ENCODE measurements at places on chromosomes 4 and X.
A peak's percentile ranks its signal among the peaks of the same experiment; 100 is the strongest.

DNA sequence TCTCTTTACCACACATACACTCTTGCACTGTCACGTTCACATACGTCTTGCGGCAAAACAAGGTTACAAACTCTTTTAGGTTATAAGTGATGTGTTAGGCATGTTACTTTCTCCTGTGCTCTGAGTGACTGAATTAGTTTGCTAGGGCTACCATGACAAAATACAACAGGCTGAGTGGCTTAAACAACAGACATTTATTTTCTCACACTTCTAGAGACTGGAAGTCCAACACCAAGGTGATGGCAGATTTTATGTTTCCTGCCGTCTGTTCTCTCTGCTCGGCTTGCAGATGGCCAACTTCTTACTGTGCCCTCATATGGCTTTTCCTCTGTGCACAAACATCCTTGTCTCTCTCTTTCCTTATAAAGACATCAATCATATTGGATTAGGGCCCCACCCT, 1224.3 kb upstream of the TENM3 start:
- DNase-seq = no peak

DNA sequence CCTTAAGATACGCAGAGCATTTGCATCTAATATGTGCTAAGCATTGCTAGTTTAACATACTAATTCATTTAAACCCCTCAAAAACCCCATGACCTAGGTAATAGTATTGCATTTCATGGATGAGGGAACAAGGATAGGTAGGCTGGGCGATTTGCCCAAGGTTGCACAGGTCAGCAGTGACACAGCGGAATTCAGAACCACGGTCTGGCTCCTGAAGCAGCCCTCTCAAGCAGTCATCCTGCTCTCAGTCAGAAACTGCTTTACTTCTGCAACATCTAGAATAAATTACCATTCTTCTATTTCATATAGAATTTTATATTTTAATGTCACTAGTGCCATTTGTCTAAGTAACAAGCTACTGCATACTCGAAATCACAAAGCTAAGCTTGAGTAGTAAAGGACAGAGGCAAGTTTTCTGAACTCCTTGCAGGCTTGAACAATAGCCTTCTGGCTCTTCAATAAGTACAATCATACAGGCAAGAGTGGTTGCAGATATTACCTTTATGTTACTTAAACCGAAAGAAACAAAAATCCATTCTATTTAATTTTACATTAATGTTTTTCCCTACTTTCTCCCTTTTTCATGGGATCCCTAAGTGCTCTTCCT, 555 bp upstream of the SPP1 start:
- no peak for DNase-seq

GRCh38 chr4:171812665-171813525, at the start of gene GALNTL6:
Gene GALNTL6 (plus strand): TSS chr4:171813404.
- no peak for DNase-seq

DNA sequence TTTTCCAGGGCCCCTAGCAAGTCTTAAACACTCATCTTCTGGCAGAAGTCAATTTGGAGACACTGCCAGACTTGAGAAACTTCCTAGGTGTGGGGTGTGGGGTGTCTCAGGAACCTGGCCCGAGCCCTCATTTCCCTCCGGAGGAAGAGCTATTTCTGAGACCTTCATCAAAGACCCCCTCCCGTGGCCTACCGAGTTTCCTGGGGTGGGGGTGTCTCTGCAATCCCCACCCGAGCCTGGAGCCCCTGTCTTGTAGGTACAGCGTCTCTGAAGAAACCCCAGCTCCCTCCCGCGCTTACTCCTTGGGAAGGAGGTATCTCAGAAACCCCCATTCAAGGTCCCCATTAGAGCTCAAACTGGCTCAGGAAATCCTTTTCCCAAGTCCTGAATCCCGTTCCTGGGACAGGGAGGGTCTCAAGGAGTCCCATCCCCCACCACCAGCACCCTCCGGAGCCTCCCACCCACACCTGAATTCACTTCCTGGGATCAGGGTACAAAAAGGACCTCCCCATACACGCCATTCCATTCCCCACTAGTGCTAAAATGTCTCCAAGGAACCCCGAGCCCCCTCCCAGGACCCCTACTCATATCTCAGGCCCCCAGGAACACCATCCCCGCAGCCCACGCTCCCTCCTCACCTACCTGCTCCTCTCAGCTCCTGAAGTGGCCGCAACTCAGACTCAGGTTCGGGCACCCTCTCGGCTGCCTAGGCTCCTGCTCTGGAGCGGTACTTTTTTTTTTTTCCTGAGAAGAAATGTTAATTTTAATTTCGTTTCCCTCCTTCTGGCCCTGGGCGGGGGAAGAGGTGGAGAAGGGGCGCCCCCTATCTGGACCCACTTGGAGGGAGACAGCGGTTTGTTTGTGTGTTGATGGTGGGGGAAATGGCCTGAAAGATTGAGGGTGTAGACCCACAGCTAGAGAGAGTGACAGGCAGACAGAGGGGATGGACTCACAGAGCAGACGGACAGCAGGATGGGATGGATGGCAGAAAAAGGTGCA, 1.1 kb downstream of the SLC38A5 start:
- DNase-seq = peak; percentile 13

- no peak for DNase-seq
Observed at GRCh38 chr4:26088433-26088928, 174.5 kb downstream of the SMIM20 start.

- DNase-seq = no peak
Observed at GRCh38 chr4:77123411-77123810, 33.6 kb upstream of the CCNG2 start.

DNA sequence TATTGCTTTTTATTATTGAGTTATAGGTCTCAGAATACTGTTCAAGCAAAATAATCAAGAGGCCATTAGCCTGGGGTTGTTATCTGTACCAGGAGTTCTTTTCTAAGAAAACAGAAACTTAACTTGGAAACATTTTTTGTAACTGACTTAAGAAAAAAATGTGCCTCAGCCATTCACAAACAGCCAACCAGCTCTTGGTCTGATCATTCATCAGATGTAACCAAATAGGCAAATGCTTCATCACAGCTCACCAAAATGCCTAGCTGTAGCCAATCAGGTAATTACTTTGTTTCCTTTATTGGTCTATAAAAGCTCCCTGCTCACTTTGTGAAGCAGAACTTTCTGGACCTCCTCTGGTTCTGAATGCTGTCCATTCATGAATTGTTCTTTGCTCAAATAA, 387.7 kb downstream of the FAT4 start:
- no peak for DNase-seq

All from stimulated activated CD8-positive, alpha-beta memory T cell treated with anti-CD3 and anti-CD28 coated beads, Interleukin-12 subunit alpha, Interleukin-12 subunit beta, amount 100 ng/mL, for 1 hour (primary cell).